A549 treated with CORT108297 at 1 μM for 4 hours (cell line): ENCODE measurements at places on chromosomes 6 and 20. TPM values are rescaled to one million over a fixed set of nuclear protein-coding genes. Genes with fewer than 3 reads are reported as not detected.

Gene MYO6
- 6.7 to 8.9 TPM (median 7.3 TPM) in 5 replicates for total RNA-seq

Gene NR2E1
- 0.03 to 0.09 TPM (median 0.04 TPM) in 4 of 5 replicates, not detected in the other for total RNA-seq

Gene TMEM244
- total RNA-seq = not detected in 5 replicates

Gene LY6G6F
- total RNA-seq = not detected in 5 replicates

Gene ADTRP
- total RNA-seq = 0.27 to 0.53 TPM (median 0.36 TPM) in 5 replicates

Gene MUC21
- not detected in 5 replicates for total RNA-seq

Gene SNX5
- total RNA-seq = 219 to 240 TPM (median 226 TPM) in 5 replicates

Gene RAMACL
- total RNA-seq = 0.13 to 0.20 TPM (median 0.16 TPM) in 4 of 5 replicates, not detected in the other

Gene HACE1
- 2.1 to 3.3 TPM (median 2.8 TPM) in 5 replicates for total RNA-seq

Gene MMP24
- total RNA-seq = 16.9 to 23.3 TPM (median 20.2 TPM) in 5 replicates

Gene TTK
- 17.1 to 23.0 TPM (median 19.1 TPM) in 5 replicates for total RNA-seq

Gene DEFB132
- total RNA-seq = not detected in 5 replicates

Gene PGC
- total RNA-seq = 0.09 TPM in 1 of 5 replicates, not detected in the others

Gene RRAGD
- 2.7 to 4.6 TPM (median 4.0 TPM) in 5 replicates for total RNA-seq

Gene ABCF1
- 50.4 to 58.2 TPM (median 52.3 TPM) in 5 replicates for total RNA-seq

Gene PNPLA1
- not detected in 5 replicates for total RNA-seq

Gene ZNF451
- 6.3 to 9.6 TPM (median 8.3 TPM) in 5 replicates for total RNA-seq

Gene ADGRG6
- total RNA-seq = 39.7 to 68.3 TPM (median 57.3 TPM) in 5 replicates

Gene SLC32A1
- total RNA-seq = not detected in 5 replicates

Gene KIF6
- 0.13 to 0.33 TPM (median 0.16 TPM) in 5 replicates for total RNA-seq

Gene HCRTR2
- total RNA-seq = not detected in 5 replicates

Gene SNAI1
- total RNA-seq = 12.4 to 17.1 TPM (median 16.3 TPM) in 5 replicates

Gene ELOVL4
- 1.5 to 2.5 TPM (median 1.9 TPM) in 5 replicates for total RNA-seq

Gene SLC22A16
- total RNA-seq = not detected in 5 replicates

Gene STX11
- total RNA-seq = 1.9 to 2.3 TPM (median 2.1 TPM) in 5 replicates

Gene FAM209A
- 0.17 to 0.62 TPM (median 0.43 TPM) in 5 replicates for total RNA-seq

Gene FOXS1
- 0.20 to 1.3 TPM (median 0.64 TPM) in 5 replicates for total RNA-seq

Gene PPARD
- 4.8 to 6.9 TPM (median 6.3 TPM) in 5 replicates for total RNA-seq

Gene SNX3
- total RNA-seq = 81.9 to 117 TPM (median 109 TPM) in 5 replicates

Gene LGSN
- total RNA-seq = 2.6 to 3.7 TPM (median 3.3 TPM) in 5 replicates

Gene FOXQ1
- total RNA-seq = 2.5 to 5.2 TPM (median 5.1 TPM) in 5 replicates

Gene PROKR2
- total RNA-seq = not detected in 5 replicates

Gene ZC3H12D
- 0.06 to 0.40 TPM (median 0.10 TPM) in 5 replicates for total RNA-seq

Gene TAGAP
- total RNA-seq = not detected in 5 replicates

Gene PBOV1
- not detected in 5 replicates for total RNA-seq

Gene ECT2L
- not detected in 5 replicates for total RNA-seq

Gene SPATA25
- total RNA-seq = 0.25 to 0.92 TPM (median 0.39 TPM) in 5 replicates

Gene UBE2C
- 232 to 256 TPM (median 248 TPM) in 5 replicates for total RNA-seq

Gene GMEB2
- total RNA-seq = 8.5 to 11.7 TPM (median 10.5 TPM) in 5 replicates

Gene GGT7
- 5.6 to 8.2 TPM (median 7.5 TPM) in 5 replicates for total RNA-seq

Gene CFAP61
- total RNA-seq = 0.33 to 0.73 TPM (median 0.47 TPM) in 5 replicates
